ENCODE measurements at places on chromosomes 12 and 14. TPM values are rescaled to one million over a fixed set of nuclear protein-coding genes. Genes with fewer than 3 reads are reported as not detected.

Gene IL22
- total RNA-seq = not detected

Gene EML1
- total RNA-seq = 35.1 TPM

Gene ARHGDIB
- total RNA-seq = 69.4 TPM

Gene EMC9
- 16.4 TPM for total RNA-seq

Gene TAS2R10
- 0.13 TPM for total RNA-seq

Gene DBX2
- total RNA-seq = not detected

Gene ZNF740
- 11.8 TPM for total RNA-seq

Gene SALL2
- 0.13 TPM for total RNA-seq

Gene HPD
- not detected for total RNA-seq

All from dermis microvascular lymphatic vessel endothelial cell (primary cell).